Head of caudate nucleus (tissue), 42 donors: ENCODE measurements at places on chromosomes 5 and 9.
A peak's percentile ranks its signal among the peaks of the same experiment; 100 is the strongest.

- DNase-seq = no peak
These were observed 5.7 kb downstream of the RCL1 start for GRCh38 chr9:4798281-4799032.

DNA sequence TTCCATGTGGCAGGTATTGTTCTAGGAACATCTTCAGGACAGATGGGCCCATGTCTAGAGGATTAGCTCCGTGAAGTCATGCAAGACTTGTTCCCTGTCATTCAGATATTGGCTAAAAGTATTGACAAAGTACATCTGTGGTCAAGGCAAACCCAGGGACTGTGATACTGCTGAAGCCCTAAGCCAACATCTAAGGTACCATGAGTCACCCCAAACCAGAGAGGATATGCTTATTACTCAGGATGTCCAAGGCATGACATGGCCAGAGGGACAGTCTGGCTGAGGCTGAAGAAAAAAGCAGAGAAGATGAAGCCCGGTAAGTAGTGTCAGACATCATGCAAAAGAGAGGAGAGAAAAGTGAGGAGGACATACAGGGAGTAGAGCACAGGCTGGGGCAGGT lies 31.0 kb downstream of the HMHB1 start:
- no peak for DNase-seq

DNA sequence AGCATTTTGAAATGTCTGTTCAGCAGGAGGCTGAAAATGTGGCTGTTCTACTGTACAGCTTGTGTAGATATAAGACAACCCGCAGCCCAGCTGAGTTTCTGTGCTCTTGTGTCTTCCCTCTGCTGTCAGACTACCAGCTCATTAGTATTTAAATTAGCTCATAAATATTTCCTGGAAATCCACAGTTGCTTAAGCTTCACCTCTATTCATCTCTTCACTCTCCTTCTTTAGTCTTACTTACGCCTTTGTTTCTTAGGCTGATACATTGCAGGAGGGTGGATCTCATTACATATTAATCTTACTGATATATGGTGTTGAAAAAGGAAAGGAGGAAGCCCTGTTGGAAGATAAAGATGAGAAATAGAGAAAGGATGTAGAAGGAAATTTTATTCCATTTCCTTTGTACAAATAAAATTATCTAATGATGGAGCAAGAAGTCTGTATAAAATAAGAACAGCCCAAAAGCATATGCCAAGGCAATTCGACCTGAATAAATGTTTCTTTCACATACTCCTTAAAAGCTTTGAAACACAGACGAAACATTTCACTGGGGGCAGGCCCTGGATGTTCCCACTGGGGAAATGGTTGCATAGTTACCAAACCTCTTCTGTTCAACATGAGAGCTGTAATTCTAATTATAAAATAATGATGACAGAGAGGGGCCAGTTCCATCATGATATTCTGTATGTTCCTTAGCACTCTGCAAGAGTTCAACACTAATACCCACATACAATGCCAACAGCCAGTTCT lies 111.8 kb upstream of the APC start:
- DNase-seq = no peak

GRCh38 chr5:168227001-168227400 lies 64.4 kb upstream of the WWC1 start:
- peak; percentile 42 for DNase-seq

DNA sequence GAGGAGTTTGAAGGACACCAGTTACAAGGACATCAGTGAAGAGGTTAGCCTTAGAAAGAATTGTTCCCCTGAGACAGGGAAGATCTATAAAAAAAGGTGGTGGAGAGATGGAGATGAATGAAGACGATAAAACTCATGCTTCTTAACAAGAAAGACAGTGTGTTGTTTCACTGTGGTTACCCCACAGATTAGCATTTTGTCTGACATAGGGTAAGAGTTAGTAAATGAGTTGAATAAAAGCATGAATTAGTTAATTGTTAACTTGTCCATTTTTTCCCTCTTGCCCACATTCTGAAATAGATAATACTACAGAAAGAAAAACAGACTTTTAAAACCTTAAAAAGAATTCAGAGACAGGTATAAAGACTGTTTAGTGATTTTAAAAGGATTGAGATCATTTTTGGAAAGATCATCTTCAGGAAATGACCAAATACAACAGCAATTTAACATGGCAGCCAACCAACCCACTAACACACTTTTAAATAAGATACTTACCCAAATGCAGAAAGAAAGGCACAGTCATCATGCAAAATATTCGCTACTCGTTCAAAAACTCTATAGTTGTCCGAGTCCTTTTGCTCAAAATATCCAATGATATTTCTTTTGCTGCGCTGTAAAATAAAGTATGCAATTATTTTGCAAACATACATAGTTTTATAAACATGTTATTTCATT lies 78.5 kb downstream of the ERP44 start:
- DNase-seq = no peak
